NCI-H1417 (cell line): ENCODE measurements at places on chromosomes 5 and 9.
A peak's percentile ranks its signal among the peaks of the same experiment; 100 is the strongest.

GRCh38 chr5:125219710-125220109 lies 473.3 kb upstream of the ZNF608 start:
- no peak for DNase-seq

DNA sequence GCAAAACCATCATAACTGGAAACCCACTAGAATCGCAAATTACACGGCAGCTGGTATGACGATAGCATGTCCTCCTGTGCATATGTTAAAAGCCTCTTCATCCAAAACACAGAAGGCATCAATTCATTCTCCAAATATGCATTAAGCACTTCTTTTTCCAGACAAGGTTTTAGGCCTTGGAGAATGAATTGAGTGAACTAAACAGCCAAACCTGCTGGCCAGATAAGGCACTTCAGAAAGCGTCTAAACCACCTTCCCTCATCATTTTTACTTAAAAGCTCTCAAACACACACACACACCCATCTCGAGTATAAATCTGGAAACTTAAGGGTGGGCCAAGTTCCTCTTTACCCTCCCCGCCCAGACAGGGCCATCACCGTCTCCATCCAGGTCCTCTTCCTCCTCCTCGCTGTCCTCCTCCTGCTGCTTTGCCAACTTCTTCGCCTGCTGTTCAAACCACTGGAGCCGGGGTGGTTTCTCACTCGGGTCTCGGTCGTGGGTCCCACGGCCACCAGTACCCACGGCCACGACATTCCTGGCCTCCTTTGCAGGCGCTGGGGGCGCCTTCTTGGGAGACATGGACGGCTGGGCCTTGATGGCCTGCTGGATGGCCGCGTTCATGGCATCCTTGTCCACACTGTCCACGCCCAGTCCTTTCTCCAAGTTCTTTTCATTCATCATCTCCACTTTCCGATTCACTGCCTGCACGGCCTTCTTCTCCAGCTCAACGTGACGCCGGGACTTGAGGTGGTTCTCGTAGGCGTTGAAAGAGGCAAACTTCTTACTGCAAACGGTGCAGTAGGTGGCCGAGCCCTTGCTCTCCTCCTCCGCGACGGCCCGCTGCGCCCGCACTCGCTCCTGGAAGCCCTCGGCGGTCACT lies 696 bp downstream of the ZNF622 start:
- DNase-seq: peak; percentile 36

DNA sequence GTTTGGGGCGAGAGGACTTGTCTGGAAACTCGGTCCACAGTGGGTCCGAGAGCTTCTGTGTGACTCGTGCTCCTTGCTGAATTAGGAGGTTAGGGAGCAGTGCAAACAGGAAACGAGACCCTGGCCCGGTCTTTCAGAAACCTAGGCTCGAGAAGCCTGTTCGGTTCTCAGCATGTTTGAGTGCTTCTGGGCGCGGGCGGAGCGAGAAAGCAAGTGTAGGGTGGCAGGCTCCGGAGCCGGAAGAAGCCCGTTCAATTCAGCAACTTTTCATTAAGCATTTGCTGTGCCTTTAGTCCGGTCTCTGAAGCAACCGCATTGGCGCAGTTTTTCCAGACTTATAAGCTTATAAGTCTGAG lies 547 bp downstream of the CLTA start:
- DNase-seq: peak; percentile 5

DNA sequence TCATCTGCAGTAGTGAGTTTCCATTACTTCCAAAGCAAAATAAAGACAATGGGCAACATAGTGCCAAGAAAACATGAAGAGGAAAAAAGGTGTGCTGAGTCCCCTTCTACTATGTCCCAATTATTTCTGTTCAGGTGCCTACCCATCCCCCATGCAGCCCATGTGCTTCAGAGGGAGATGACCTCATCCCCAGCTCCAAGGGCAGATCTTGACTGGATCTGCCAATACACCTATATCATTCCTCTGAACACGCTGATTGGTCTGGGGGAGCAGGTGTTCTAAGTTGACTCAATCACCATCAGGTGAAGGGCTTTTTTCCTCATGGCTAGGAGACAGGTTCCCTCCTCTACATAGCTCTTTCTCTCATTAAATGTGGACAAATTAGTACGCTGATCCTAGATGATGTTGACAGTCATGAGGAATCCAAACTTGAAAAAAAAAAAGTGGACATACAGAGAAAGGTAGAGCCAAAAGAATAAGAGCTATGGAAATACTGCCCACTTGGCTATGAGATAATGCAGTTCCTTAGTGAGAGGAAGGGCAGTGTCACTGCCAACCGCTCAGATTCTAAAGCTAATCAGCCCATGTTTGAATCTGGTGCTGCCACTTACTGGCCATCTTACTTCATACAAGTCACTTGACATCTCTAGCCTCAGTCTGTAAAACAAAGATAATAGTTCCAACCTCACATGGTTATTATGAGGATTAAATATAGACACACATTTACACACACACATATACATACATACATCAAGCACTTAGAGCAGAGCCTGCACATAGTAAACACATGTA lies 23.1 kb downstream of the PRELID2 start:
- no peak for DNase-seq

- DNase-seq: no peak
Measured at GRCh38 chr5:53882676-53883031, 322.2 kb downstream of the NDUFS4 start.

DNA sequence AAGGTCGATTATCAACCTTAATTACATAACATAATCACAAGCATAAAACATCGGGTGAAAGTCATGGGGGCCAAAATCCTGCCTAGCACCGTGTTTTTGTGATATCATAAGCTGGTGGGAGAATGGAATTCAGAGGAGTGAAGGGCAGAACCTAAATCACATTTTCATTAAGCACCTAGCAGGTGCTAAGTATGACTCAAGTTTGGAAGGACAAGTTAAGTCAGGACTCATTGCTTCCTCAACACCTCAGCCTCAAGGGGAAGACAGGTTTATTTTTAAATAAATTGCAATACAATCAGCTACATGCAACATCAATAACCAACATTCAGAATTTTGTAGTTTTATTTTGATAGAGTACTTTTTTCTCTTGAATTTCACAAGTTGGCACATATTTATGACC lies 33.5 kb upstream of the GAS1 start:
- no peak for DNase-seq

- DNase-seq: peak; percentile 70
Measured at GRCh38 chr5:136729901-136730355, 364.6 kb upstream of the TRPC7 start.

DNA sequence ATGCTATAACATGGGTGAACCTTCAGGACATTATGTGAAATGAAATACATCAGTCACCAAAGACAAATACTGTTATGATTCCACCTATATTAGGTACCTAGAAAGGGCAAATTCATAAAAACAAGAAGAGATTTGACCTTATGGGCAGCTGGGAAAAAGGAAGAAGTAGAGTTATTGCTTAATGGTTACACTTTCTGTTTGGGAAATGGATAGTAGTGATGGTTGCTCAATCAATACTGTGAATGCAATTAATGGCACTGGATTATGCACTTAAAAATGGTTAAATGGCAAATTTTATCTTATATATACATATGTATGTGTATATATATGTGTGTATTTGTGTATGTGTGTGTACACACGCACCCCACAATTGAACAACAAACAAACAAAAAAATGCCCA lies 15.2 kb downstream of the FKBP15 start:
- no peak for DNase-seq

- no peak for DNase-seq
Measured at GRCh38 chr5:61440086-61440485, 108.0 kb downstream of the ZSWIM6 start.

GRCh38 chr9:137244486-137245449 lies 3.7 kb downstream of the TUBB4B start:
- DNase-seq: peak; percentile 43

DNA sequence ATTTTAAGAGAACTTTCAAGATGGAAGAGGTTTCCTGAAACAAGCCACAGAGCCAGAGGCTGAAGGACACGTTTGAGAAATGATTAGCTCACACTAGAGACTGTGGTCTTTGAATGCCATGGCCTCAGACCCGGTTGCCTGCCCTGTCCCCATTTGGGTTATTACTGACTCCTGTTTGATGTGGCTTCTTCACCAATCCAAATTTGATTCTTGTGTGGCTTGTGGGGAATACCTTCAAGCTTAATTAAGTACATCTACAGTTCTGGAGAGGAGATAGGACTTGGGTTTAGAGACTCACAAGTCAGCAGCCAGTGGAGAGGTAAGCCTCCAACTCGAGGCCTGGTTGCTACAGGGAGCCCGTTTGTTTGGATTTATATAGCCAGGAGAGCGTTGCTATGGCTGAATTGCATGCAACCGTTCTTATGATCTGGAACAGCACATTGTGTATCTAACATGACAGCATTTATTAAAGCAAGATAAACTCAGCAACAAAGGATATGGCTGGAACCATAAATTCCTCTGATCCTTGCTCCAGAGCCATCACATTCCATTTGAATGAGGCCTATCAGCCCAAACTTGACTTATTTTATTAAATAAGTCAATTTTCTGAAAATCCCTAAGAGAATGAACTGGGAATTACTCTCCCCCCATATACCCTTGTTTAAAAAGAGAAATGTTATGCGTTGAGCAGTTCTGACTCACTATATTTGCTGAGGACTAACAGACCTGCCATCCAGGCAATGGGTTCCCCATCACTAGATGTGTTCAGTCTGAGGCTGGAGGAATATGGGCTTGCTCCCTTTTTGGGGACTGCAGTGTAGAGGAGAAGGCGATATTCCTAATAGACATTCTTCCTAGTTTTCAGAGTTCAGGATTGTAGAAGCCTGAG lies 88.4 kb upstream of the TNFSF8 start:
- DNase-seq: no peak

GRCh38 chr5:132418881-132419280 lies 49.4 kb downstream of the SLC22A5 start:
- DNase-seq: no peak

- no peak for DNase-seq
Measured at GRCh38 chr5:57244331-57244730, 70.5 kb downstream of the GPBP1 start.

GRCh38 chr9:115992834-115993233 lies 160.8 kb upstream of the PAPPA start:
- no peak for DNase-seq

DNA sequence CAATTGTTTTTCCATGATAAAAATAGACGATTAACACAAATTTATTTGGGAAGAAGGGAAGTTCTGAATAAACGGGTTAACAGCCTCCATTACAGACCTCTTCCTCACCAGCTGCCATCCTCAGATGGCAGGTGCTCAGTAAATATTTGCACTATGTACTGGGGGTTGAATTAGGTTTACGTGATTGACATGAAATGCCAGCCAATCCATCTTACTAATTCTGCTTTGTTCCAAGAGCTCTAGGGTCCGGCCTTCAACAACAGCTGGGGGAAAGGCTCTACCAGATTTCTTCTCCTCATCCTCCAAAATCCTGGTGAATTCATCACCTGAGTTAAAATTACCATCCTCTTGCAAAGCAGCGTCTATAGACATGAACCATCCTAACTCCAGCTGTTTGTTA lies 104.6 kb downstream of the MTX3 start:
- DNase-seq: peak; percentile 21

DNA sequence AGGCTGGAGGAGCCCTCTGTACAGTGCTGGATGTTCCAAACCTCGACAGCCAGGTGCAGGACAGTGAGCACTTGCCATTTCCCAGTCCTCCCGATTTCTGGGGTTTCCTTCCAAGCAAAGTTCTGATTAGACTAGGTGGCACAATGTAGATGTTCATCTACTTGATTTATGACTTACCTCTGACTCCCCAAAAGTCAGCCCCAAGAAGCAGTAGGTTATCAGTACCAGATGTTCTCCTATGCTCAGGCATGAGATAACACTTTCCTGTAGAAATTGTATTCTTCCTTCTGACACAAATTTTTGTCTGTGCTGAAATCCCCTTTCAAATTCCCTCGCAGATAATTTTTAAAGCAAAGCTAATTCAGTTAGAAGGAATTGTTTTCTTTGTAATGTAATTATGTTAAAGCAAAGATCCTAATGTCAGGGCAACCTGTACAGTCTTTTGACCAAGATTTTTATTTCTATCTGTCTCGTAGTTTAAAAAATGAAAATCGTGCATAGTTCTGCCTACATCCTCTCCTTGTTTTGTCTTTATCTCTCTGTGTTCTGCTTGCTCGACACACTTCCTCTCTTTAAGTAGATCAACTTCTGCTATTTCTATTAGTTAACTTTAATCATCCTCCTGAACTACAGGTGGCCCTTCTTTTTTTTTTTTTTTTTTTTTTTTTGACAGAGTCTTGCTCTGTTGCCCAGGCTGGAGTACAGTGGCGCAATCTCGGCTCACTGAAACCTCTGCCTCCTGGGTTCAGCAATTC lies 102.4 kb upstream of the PJA2 start:
- no peak for DNase-seq

DNA sequence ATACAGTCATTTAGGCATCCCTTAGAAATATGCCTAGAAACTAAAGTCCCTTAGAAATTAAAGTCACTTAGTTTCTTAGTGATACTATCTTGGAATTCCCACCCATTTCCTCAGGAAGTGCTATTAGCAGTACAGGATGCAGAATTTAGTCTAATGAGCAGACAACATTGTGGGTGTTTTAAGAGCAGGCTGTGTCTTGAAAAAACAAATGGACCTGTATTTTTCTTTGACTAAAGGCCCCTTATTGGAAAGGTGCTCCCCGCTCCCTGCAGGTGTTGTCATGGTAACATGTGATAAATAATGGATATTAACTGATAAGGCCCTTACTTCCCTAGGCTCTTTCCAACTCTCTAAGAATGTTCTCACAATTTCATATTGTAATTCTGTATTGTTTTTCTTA lies 38.8 kb upstream of the STARD4 start:
- no peak for DNase-seq

DNA sequence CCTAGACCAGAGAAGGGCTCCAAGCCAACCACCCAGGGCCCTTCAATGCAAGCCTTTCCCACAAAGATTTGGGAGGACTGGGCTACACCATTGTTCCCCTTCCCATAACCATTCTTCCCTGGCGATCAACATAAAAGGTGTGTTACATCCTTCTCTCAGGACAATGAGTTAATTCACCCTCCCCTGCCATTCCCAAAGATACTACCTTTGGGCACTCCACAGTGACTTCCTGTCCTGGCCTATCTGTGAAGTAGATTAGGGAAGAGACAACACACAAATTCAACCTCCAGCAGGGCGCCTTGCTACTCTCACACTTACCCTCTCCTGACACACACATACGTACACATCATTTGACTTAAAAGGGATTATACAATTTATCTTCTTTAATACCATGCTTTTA lies 23.2 kb upstream of the IL17B start:
- DNase-seq: no peak

DNA sequence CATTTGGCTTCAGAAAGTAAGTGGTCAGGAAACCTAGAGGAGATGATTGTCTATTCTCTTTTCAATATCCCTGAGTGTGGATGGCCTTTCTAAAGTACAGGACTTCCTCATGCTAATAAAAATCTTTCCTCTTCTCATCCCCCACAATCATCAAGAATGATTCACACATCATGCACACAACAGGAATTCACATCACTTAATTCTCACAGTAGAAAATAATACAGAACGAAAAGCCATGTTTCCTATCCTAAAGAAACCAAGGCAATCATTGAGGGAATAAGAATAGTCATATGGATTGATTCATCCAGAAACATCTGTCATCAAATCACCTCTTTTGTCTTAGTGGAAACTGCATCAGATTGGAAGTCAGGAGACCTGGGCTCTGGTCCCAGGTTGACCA lies 203.1 kb upstream of the PIK3R1 start:
- DNase-seq: no peak
